ENCODE measurements at places on chromosomes 6 and 20.

GRCh38 chr6:138803861-138804260 is 8.0 kb downstream of the ECT2L start:
- no peak for DNase-seq

GRCh38 chr6:181049-181654 is 111.1 kb upstream of the DUSP22 start:
- DNase-seq: no peak

DNA sequence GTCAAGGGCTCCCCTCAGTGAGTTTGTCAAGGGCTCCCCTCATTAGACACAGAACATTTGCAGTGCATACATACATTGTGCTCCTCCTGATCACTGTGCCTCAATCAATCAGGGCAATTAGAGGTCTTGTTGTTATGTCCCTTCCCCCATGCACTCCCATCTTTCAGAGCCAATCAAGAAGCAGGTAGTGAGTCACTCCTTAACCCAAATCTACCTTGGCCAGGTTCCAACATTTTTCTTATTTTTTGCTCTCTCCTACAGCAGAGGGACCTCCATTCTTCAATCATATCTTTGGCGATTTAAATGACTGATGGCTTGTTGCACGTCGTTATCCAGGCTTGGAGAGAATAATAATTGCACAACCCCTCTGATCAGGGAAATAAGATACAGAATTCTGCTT is 409.9 kb upstream of the SPTLC3 start:
- DNase-seq: no peak

DNA sequence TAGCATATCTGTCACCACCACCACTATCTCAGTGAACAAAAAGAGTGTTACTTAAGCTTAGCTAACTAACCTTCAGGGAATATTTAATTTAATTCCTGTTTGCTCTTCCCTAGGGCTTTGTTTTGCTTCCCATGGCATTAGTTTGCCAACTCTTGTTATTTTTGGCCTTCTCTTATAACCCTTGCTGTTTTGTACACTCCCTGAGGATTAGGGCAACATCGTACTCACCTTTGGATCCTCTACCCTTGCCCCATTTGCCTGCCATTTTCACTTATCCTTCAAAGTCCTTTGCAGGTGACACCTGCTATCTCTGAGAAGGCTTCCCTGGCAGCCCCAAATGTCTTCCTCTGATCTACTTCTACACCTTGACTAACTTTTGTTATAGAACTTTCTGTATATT is 23.7 kb downstream of the ACOT13 start:
- DNase-seq: no peak

- DNase-seq: no peak
Measured at GRCh38 chr6:67736816-67737215, 898.3 kb upstream of the ADGRB3 start.

DNA sequence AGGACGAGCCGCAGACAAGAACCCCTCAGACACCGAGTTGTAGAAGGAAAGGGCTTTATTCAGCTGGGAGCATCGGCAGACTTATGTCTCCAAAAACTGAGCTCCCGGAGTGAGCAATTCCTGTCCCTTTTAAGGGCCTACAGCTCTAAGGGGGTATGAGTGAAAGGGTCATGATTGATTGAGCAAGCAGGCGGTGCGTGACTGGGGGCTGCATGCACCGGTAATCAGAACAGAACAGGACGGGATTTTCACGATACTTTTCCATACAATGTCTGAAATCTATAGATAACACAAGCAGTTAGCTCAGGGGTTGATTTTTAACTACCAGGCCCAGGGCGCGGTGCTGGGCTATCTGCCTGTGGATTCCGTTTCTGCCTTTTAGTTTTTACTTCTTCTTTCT is 226.4 kb upstream of the PLCB4 start:
- no peak for DNase-seq

- no peak for DNase-seq
Measured at GRCh38 chr6:158040051-158040803, 58.6 kb downstream of the SYNJ2 start.

DNA sequence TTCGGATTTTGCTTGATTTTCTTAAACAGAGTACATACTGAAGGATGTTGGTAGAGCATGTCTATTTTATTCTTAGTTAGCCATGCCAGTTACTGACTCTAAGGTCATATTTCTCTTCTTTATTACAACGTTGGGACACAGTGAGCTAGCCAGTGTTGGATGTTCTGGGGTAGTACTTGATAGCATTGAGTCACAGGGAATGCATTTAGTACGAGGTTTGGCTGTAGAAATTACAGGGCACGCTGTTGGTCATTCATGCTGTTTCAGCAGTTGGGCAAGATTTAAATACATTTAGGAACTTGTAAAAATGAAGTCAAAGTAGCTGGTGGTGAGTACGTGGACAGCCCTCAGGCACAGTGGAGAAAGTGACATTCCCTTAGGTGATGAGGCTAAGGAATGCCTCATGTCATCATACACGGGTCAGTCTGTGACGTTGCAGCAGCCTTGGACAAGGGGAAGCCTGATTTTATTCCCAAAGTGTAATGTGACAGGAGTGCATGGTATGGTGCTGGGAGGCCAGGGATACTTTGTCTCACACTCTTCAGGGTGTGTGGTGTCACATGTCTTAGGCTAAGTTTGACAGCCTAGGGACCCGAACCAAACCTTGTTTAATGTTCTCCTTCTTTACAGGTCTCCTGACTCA is 57.7 kb upstream of the SLC22A1 start:
- no peak for DNase-seq

Measured in effector memory CD4-positive, alpha-beta T cell (primary cell).